ENCODE measurements at places on chromosomes 6 and 20.
A peak's percentile ranks its signal among the peaks of the same experiment; 100 is the strongest.

DNA sequence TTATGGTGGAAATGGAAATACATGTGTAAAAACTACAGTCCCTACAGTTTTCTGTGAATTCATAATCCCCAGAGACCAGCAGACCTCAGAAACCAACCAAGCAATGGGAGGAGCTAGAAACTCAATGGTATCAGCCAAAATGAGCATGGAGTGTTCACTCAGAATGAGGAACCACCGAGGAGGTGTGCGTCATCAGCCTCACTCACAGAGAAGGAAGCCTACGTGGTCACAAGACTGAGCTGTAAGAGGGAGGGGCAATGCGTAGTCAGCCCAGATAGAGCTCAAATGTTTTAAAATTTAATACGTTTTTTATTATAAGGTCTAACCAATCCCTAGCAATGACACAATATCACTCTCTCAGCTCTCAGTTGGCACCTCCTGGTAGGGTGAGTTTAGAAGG lies 17.4 kb downstream of the MYLK4 start:
- DNase-seq = no peak

GRCh38 chr6:29663300-29664042 lies 6.6 kb downstream of the MOG start:
- DNase-seq = no peak

DNA sequence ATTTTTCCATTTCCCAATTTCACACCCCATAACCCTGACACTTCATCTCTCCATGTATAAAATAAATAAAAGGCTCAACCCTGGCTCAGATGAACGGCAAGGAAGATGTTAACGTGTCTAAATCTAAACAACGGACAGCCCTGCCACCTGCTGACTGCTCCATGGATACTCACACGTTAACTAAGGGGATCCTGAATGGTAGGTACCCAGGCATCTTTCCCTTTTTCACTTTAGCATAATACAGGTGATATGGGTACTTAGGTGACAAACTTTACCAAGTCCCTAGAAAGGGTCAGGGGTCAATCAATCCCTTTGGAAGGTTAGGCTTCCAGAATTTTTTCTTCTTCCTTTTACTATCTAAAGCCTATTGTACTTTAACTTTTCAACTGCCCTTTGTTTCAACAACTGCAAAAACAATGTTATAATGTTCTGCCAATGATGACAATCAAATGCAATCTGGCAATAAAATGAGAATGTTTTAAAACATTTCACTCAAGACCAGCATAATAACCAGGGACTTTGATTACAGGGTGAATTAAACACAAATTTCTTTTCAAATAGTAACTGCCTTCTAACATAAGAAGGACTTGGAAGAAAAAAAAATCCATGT lies 52.4 kb upstream of the IPCEF1 start:
- DNase-seq = peak; percentile 38

DNA sequence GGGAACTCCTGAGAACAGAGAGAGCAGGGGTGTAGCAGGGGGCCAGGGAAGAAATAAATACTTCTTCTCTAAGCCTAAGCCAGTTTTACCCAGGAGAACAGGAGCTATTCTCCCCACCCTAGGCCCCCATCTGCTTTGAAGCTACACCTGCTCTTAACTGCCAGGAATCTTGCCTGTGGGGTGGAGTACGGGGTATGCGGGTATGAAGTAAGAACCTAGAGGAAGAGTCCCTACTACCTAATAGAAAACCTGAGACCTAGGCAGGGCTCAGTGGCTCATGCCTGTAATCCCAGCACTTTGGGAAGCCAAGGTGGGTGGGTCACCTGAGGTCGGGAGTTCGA lies 1.5 kb downstream of the SLC29A1 start:
- DNase-seq = no peak

- no peak for DNase-seq
Measured at GRCh38 chr6:136483906-136484305, 66.3 kb downstream of the MAP7 start.

DNA sequence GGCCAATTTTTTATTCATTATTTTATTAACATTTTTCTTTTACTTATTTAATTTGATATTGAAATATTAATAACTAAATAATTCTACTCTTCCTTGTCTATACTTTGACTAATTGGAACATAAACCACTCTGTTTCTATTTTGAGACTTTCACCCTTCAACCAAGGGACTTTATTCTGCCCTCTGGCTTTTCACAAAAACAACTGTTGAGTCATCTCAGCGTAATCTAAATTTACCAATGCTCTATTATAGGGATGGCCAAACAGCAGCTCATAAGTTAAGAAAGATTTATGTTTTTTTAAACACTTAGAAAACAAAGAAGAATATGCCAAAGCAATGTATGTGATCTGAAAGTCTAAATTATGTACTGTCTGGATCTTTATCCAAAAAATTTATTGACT lies 46.7 kb downstream of the DOP1A start:
- DNase-seq = no peak

DNA sequence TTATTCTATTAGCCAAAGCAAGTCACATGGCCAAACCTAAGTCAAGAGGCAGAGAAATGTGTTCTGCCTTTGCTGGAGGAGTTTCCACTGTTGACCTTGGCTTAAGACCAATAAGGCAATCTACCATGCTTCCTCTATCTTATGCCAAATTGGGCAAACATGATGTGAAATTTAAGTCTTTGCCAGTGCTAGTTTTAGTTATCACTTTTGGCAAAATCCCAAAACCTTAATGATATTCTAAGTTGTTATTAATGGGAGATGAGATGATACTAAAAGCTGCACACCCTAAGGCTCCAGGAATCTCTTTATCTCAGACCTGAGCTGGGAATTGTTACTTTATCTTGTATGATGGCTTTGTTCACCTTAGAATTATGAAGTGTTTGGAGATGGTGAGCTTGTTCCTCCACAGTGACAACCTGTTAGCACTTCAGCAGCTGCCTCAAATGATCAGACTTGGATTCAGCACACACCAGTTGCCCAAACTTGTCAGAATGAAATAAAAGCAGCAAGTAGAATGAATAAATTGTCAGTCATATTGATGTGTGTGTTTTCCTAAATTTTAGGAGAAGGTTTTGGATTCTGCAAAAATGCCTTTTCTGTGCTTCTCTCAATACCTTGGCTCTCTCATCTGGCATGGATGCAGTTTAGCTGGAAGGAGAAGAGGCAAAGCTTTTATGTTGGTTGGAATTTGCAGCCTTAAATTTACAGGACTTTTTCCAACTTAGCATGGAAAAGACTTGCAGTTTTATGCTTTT lies 49.3 kb downstream of the RIN2 start:
- DNase-seq = no peak

DNA sequence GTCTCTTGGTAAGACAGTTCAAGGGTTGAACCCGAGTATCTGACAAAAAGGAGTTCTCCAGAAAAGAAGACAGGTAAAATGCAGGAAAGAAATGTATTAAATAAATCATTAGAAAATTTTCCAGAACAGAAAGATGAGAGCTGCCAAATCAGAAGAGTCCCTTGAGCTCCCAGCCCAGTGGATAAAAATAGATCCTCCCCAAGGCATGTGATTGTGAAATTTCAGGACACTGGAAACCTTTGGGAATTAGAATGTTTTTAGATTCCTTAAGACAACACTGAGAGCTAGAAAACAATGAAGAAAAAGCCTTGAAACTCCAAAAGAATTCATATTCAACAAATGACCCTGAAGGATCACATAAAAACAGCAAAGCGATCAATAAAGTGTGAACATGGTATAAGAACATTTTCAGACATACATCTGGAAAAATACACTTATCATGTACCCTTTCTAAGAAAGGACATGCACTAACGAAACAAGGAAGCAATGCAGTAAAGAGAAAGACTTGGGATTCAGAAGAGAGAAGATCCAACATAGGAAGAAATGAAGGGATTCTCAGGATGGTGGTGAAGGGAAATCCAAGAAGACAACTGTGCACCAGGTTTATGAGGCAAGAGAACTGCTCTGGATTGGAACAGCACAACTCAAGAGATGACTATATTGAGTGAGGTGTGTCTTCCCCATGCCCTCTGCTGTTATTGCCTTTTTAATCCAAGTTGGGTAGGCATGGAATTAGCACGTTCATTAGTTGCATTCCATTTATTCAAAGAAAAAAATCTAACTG lies 390.4 kb downstream of the SYNE1 start:
- DNase-seq = no peak

GRCh38 chr20:62712606-62713005 lies 4.0 kb downstream of the NTSR1 start:
- DNase-seq = no peak

DNA sequence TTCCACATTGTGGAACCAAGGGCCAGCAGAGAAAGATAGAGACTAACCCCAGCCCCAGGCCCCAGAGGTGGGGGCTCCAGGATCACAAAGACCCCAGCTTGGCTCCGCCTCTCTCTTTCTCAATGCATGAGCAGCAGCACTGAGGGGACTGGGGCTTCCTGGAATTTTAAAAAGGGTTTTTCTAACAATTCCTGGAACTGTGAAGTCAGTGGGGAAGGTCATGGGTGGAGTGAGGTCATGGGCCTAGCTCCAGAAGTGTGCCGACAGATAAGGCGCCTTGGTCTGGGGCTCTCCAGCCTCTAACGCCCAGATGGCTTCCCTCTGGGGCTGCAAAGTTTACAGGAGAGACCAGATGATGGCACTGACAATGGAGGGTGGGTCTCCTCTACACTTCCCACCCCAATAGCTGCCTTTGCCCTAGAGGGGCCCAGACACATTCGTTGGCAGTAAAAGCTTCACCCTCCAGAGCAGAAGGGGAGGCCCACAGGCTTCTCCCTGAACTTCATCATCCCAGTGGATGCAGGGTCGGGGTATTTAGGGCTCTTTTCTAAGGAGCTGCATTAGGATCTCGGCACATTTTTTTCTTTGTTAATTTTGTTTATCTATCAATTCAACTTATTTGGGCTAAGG lies 46.9 kb upstream of the CD93 start:
- DNase-seq = no peak

- DNase-seq = peak; percentile 55
Measured at GRCh38 chr20:33415948-33416347, 14.6 kb upstream of the CDK5RAP1 start.

DNA sequence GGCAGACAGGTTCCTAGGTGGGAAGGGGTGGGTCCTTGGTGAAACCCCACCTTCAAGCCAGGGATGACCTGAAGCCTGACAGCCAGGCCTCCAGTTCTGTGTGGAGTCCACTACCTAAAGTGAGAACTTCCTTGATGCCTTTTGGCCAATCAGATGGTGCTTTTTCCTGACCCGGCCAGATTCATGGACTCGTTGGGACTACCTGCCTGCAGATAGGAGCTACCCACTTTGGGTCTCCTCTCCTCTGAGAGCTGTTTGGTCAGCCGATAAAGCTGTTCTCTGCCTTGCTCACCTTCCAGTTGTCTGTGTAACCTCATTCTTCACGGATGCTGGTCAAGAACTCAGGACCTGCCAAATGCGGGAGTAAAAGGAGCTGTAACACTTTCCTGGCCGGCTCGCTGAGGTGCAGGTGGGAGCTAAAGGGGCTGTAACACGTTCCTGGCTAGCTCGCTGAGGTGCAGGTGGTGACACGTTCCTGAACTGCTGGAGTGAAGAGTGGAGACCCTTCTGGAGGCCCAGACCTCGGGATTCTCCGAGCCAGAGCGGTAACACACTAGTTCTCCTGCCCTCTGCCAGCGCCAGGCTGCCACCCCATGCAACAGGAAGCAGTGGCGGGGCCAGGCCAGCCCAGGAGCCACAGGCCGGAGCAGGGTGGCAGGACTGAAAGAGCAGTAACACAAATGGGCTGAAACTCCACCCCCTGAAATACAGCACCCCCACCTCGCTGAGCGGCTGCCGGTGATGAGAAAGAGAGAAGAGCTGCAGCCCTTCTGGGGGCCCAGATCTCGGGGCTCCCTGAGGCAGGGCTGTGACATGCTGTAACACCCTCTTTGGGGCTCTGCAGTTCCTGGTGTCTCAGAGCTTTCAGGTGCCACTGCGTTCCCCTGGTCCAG lies 13.6 kb upstream of the DBNDD2 start:
- no peak for DNase-seq

DNA sequence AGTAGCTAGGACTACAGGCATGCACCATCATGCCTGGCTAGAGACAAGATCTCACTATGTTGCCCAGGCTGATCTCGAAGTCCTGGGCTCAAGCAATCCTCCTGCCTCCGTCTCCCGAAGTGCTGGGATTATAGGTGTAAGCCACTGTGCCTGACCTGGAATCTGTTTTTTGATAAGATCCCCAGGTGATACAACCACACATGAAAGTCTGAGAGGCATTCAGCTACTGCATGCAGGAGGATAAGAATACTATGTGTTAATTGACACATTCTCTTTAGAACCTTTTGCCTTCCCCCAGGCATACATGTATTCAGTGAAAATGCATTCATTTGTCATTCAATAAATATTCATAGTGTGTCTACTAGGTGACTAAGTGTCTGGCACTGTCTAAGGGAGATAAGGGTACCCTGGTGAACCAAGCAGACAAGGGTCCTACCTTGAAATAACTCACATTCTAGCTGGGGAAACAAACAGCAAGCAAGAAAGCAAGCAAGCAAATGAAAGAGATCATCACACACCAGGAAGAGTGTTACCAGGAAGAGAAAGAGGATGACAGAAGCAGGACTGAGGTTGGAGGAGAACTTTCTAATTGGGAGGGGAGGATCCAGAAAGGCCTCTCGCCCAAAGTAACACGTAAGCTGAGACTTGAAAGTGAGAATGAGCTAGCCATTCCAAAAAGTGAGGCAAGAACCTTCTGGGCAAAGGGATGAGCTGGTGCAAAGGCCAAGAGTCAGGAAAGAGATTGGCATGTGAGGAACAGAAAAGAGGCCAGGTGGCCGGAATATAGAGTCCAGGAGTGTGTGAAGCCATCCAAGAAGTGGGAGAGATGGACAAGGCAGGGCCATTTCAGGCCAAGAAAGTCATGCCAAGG lies 6.5 kb downstream of the GFOD1 start:
- no peak for DNase-seq

GRCh38 chr20:19407736-19408135 lies 195.3 kb downstream of the SLC24A3 start:
- DNase-seq = no peak

DNA sequence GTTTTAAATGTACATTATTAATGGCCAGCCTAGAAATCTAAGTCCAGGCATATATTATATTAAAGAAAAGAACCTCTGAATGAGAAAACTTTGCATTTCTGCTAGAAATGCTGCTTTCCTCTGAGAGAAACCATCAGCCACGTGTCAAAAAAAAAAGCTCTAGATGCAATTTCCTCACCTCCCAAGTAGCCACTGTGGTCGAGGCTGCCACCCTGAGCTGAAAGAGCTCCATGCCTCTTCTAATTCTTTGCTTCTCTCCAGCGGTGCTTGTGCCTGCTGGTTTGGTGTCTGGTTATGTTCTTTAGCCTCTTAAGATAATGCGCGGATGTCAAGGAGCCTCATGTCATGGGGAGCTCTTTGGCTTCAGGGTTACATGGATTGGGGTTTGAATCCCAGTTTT lies 316.0 kb downstream of the TFAP2C start:
- DNase-seq = no peak

- DNase-seq = no peak
Measured at GRCh38 chr6:14120546-14120945, 3.0 kb downstream of the CD83 start.

DNA sequence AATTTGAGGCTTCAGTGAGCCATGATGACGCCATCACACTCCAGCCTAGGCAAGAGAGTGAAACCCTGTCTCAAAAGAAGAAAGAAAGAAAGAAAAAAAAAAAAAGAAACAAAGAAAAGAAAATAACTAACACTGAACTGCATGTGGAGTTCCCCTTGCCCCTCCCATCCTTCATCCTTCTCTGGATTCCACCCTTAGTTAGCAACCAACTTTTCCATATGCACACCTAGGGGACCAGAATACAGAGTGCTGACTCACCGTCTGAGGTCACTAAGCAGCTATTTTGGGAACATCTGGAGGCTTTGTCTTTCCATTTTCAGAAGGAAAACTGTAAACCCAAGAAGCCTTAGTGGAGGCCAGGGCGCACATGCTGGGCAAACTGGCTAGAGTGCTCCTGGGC lies 257.4 kb downstream of the MAFB start:
- no peak for DNase-seq

- DNase-seq = no peak
Measured at GRCh38 chr6:27502508-27503435, 29.9 kb upstream of the ZNF184 start.
